ENCODE measurements at places on chromosomes 4 and X.

DNA sequence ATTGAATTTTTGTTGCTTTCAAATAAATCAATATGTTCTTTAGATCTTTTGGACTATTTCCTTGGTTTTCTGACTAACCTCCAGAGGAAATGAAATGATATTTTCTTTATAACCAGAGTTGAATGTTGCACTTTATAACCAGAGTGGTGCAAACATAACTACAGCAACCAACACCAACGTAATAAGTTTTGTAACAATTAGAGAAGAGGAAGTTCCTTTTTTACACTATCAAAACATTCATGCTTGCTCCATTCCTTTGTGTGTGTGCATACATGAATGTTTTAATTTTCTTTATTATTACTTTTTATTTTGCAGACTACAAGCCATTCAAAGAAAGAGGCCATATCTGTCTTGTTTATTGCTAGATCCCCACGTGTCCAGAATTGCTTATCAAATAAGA is 193.0 kb upstream of the PPP3CA start:
- no peak for DNase-seq

DNA sequence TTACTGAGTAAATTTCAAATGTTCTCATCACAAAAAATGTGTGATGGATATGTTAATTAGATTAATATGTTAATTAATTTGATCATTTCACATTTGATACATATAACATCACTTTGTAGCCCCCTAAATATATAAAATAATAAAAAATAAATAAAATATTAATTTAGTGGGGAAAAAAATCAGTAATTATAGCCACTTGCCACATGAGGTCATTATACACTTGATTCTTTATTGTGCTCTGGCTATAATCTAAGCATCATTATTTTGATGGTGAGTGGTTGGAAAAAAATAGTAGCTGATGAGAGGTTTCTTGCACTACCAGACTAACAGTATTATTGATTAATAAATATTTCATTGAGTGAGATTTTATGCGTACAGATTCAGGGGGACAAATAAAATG is 57.4 kb downstream of the DCK start:
- no peak for DNase-seq

GRCh38 chr4:137495578-137495977 is 36.7 kb downstream of the PCDH18 start:
- DNase-seq, result no peak

- no peak for DNase-seq
Measured at GRCh38 chr4:54015423-54016030, 48.9 kb downstream of the CHIC2 start.

GRCh38 chrX:34576864-34577263 is 80.2 kb downstream of the TMEM47 start:
- DNase-seq, result no peak

GRCh38 chr4:76271248-76271647 is 19.7 kb downstream of the FAM47E start:
- DNase-seq, result no peak

DNA sequence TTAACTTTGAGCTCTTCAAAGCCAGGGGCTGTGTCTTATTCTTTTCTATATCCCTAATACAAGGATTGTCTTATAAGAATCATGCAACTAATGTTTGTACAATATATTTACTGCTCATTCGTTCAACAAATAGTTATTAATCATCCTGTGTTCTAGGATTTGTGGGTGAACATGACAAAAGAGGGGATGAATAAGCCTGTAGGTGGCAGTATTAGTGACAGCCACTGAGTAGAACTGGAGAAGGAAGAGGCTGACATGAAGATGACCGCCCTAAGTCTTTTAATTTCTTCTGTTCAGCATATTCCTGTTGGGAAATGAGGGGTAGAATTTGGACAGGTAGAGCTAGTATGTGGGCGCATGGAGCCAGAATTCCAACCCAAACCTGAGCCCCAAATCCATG is 11.9 kb upstream of the LINC00632 start:
- no peak for DNase-seq

GRCh38 chr4:78610546-78611214 is 59.1 kb downstream of the ANXA3 start:
- no peak for DNase-seq

GRCh38 chrX:110671068-110671803 is 124.4 kb downstream of the CHRDL1 start:
- no peak for DNase-seq

GRCh38 chrX:6954836-6955235 is 192.7 kb upstream of the STS start:
- no peak for DNase-seq

DNA sequence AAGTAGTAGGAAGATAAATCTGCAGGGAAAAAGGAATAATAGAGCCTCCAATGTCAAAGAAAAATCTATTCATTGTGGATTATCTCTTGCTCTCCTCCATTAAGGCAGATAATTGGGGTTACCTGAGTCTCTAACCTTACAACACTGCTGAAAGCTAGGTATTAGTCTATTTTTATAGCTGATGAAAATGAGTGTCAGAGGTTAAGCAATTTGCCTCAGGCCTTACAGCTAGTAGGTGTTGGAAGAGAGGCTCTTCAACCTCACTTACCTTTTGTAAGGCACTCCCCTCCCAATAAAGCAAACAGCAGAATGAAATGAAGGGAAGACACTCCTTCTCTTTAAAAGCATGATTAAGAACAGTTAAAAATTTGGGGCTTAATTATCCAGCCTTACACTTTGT is 45.4 kb upstream of the GAB1 start:
- DNase-seq, result no peak

DNA sequence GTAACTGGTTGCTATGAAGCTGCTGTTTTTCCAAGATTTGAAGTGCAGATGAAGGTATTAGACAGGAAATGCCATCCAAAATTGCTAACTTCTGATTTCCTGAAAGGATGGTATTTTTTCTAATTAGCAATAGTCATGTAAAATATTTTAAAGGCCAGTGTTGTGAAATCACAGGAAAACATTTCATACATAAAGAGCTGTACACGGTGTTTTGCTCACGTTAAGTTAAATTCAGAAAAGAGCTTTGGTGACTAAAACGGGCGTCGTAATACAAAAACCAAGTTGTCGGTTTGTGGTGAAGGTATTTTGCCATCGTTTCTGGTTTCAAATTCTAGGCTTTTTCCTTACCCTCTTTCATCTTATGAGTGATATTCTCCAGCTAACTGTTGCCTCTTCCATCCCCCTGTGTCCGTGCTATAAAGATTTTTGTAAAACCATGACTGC is 39.8 kb downstream of the AFF1 start:
- no peak for DNase-seq

DNA sequence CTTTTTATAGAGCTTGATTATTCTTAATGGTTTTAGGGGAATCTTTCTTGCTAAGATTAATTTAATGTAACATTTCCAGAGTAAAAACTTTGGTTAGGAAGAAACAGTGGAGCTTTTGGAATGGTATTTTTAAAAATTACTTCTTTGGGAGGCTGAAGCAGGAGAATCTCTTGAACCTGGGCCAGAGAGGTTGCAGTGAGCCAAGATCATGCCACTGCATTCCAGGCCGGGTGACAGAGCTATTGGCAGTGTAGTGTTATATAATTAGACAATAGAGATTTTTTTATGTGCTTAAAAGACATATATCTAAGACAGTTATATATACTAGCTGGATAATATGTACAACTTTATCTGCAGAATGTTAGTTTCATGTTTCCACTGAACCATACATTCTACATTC is 585.6 kb downstream of the ADGRL3 start:
- DNase-seq, result no peak

DNA sequence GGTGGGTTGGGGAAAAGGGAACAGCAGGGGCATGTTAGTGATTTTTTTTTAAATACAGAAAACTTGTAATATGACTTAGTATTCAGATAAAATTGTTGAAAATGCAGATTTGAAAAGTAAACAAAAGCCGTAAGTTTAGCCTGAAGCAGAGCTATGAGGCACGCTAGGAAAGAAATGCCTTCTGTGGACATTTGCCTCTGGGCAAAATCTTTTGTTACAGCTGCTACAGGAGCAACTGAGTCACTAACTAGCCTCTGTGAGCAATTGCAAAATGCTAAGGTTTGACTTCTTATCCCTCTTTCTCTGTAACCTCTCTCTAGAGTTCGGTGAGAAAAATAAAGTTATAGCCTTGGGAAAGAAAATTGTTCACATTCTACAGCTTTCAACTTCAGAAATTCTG is 350.0 kb downstream of the SLC7A11 start:
- DNase-seq, result no peak

- DNase-seq, result no peak
Measured at GRCh38 chrX:57583477-57583876, 8.3 kb upstream of the ZXDB start.

DNA sequence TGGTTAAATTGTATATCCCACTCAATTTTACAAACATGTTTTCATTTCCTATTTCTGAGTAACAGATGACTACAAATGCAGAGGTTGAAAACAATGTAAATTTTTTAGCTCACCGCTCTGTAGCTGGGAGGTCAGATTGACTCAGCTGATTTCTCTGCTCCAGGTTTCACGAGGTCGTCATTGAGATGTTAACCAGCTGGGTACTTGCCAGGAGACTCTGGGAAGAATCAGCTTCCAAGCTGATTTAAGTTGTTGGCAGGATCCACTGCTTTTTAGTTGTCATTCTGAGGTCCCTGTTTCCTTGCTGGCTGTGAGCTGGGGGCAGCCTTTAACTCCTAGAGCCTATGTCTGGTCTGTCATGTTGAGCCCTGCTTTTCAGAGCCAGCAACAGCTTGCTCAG is 864.3 kb upstream of the AGA start:
- DNase-seq, result no peak

- DNase-seq, result no peak
Measured at GRCh38 chr4:67436742-67437141, 108.6 kb downstream of the CENPC start.

- DNase-seq, result no peak
Measured at GRCh38 chrX:105650986-105651385, 171.4 kb upstream of the NRK start.

DNA sequence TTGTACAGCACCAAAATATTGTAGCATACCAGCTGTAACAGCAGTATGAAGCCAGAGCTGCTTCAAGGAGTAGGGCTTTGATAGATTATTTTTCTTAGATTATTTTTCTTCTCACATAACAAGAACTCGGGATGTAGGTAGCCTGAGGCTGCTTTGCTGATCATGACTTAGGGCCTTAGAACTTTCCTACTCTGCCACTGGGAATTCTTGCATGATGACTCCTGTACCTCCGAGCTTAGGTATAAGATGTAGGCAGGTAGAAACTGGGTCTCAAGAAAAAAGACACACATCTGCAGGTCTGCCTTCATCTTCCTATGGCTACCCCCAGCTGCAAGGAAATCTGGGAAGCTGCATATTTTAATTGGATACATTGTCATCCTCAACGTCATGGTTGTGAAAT is 115.9 kb upstream of the PNPLA4 start:
- DNase-seq, result no peak

DNA sequence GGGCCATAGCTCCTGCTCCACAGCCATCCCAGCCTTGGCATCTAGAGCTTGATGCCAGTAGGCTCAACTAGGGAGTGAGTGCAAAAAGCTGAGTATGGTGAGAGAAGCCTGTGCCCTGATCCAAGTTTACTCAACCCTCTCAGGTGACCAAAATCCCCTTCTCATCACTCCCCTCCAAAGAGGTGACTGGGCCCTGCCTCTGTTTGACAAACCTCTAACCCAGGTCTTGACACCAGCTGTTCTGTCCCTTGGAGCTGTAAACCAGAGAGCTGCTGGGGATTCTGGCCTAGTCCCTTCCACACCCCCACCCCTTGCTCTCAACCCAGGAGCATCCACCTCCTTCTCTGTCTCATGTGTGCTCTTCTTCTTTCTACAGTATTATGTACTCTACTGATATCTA is 73.5 kb downstream of the MSN start:
- DNase-seq, result no peak

GRCh38 chr4:125434136-125434535 is 119.4 kb downstream of the FAT4 start:
- DNase-seq, result no peak

DNA sequence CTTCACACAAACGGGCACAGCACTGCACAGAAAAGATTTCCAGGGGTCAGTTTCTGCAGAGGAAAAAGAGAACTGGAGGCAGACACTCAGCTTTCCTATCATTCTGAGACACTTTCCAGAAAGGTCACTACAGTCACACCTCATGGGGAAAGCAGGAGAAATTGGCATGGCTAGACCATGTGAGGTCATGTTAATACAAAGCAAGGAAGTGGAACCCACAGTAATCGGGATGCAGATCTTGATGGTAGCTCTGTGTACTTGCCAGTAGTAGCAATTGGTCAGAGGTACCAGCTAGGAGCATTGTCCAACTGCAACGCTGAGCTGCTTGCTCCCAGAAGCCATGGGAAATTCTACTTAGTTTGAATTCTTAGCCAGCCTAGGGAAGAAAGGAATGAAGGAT is 255.3 kb upstream of the PCDH10 start:
- no peak for DNase-seq

DNA sequence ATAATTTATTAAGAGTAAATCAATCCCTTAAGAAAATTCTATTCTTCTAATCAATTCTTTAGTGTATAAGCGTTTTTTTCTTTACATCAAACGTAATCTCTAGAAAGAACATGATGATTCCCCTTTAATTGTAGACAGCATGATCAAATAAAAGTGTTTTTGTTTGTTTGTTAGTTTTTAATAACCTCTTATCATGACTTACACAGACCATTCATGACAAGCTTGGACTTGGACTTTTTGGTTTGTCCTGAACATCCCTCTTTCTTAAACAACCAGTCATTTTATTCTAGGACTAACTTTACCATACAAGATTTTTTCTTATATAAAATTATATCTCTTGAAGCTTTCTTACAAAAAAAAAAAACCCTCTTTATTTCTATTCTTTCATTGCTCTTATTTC is 344.6 kb upstream of the SPOCK3 start:
- no peak for DNase-seq

GRCh38 chrX:134658760-134659023 is 421 bp upstream of the PLAC1 start:
- DNase-seq, result no peak

All from GM10248 (cell line).